ENCODE measurements at places on chromosomes 11 and 22.

- DNase-seq, result no peak
These were observed 3.0 kb upstream of the RFPL3 start for GRCh38 chr22:32354360-32355351.

DNA sequence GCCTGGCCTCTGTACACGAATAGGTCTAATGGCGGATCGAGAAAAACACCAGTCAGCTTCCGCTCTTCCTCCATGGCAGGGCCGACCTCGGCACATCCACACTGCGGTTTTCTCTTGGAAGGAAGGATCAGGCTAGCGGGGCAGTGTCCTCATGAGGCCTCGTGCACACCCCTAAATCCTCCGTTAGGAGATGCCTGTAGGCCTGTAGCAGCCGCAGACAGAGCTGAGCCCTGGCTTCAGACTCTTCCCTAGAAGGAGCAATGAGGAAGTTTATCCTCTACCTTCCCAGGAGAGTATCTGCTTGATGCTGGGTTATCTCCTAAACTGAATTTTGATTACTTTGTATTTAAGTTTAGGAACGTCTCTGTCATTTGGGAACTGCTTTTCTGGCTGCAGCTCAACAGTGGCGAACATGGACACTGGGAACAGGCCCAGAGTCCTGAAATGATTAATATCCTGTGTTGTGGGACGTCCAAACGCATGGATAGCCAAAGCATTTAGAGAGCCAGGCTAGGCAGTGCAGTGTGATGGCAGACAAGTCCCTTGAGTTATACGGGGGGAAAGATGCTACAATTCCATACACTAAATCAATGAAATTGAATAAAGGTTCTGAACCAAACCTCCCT lies 16.5 kb upstream of the BMAL1 start:
- DNase-seq, result no peak

DNA sequence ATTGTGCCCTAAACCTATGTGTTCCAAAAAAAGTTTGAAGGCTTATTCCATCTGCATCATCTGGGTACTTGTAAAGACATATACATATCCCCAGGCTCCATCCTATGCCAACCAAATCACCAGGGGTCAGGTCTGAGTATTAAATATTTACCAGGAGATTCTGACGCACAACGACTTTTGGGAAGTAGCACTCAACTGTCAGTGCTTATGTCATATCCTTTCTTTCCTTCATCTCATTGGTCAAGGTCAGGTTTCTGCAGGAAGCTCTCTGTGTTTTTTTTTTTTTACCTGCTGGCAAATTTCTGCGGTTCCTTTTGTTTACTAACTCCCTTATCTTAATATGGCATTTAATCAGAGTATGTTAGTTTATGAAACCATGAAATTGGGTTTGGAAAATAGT lies 22.5 kb upstream of the CYP2R1 start:
- DNase-seq, result no peak

- DNase-seq, result no peak
These were observed 28.1 kb upstream of the KIRREL3 start for GRCh38 chr11:127028648-127029047.

DNA sequence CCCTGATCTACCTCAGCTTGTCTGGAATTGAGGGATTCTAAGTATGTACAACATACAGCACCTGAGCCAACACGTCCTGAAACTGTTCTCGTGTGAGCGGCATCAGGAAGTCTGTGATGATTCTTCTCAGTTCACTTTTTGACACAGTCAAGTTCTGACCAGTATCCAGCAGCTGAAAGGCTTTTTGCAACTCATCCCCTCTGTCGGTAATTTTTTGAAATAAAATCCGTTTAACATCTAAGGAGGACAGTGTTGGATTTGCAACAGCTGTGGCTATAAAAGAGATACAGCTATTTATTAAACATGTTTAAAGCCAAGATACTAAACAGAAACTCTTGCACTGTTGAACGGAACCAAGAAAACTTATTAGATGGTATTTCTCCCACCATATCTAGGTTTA lies 39.3 kb downstream of the EFCAB6 start:
- no peak for DNase-seq

Measured in LoVo (cell line).